ENCODE measurements at places on chromosomes 3 and 15.

GRCh38 chr3:22296601-22297000 is 545.6 kb upstream of the ZNF385D start:
- no peak for DNase-seq

GRCh38 chr15:96732704-96733103 is 402.2 kb downstream of the NR2F2 start:
- no peak for DNase-seq

DNA sequence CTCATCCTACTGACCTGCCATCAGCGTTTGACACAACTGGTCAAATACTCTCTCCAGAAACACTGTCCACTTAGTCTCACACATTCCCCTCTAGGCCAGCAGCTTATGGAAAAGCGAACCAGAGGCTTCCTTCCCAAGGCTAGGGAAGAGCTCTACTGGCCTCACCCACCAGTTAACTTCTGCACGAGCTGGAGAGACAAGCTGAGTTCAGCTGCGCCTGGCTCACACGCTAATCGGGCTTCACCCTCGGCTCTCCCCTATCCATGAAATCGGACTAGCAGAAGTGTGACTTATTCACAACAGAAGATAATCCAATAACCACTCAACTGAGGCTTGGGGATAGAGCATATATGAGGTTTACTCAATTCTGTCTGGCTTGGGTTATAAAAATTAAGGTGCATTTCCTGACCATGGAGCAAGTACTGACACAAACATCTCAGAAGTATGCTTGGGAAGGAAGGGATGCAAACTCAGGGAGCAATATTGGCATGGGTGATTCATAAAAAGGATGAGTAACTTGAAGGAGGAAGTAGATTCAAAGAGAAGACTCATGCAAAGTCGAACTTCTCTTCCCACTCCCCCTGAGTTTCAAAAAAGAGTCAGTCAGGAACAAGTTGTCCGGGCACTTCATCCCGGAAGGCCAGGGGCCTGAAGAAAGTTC is 73.1 kb downstream of the XXYLT1 start:
- DNase-seq: no peak

GRCh38 chr15:93072411-93073394 is 16.3 kb downstream of the RGMA start:
- peak; percentile 56 for DNase-seq

GRCh38 chr15:69314131-69314530 is 15.4 kb downstream of the PAQR5 start:
- no peak for DNase-seq

DNA sequence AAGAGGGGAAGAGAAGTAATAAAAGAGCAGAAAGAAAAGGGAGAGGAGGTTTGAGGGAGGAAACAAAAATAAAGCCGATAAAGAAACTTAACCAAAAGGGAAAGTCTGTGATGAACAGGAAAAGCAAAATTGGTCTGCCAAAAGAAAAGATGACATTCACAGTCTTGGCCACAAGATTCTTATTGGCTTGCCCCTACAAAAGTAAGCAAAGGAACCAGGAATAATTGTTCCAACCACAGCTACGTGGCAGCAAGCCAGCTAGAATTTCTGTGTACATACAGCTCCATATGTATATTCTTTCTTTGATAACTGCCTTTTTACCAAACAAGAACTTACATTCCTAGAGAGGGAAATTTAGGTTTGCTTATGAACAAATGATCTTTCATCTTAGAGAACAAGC is 79.6 kb downstream of the MLH1 start:
- no peak for DNase-seq

DNA sequence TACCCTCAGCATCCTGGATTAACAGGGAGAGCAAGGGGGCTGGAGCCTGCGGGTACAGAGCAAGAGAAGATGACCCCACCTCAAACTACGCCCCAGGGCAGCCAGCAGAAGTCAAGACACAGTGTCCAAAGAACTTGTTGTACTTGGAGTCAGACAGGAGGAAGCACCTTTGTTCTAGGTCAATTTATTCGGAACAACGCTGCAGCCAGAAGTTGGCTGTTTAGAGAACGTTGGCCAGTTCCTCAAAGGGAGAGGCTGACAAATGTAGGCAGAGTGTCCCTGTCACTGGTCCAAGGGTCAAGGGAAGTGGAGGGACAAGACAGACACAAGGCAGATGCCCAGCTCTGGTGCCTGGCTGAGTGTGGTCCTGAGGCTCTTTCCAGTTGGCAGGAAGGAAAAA is 32.1 kb upstream of the PIAS1 start:
- DNase-seq: no peak

GRCh38 chr3:9653565-9654248 is 4.4 kb downstream of the MTMR14 start:
- no peak for DNase-seq

DNA sequence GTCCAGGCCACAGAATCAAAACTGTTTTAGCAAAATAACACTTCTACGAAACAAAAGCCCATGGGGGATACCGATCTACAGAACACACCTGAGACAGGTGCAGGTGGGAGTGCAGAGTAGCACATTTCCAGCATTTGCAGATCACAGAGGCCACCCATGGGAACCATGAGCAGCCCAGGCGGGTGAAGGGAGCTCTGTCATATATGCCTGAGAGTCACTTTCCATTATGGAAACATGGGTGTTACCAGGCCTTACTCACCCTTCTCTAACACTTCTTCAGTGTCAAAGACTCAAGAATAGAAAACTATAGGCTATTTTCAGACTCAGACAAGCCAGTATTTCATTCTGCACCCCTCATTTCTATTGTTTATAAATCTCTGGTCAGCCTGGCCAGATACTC is 3.5 kb downstream of the PLA1A start:
- no peak for DNase-seq

DNA sequence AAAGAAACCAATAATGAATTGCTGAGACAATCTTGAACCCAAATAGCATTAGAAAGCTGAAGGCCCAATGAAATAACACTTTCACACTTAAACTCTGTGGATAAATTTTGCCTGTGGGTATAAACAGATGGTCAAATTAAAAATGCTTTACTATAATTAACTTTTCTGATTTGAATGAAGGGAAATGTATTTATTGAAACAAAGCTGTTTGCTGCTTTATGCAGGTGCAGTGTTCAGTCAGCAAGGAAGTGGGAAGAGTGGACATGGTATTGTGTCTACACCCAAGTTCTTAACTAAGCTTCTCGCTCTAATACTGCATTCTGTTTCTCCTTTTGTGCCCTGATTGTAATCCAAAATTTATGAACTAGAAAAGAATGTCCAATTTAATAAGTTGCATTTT is 31.8 kb downstream of the NME9 start:
- DNase-seq: no peak

DNA sequence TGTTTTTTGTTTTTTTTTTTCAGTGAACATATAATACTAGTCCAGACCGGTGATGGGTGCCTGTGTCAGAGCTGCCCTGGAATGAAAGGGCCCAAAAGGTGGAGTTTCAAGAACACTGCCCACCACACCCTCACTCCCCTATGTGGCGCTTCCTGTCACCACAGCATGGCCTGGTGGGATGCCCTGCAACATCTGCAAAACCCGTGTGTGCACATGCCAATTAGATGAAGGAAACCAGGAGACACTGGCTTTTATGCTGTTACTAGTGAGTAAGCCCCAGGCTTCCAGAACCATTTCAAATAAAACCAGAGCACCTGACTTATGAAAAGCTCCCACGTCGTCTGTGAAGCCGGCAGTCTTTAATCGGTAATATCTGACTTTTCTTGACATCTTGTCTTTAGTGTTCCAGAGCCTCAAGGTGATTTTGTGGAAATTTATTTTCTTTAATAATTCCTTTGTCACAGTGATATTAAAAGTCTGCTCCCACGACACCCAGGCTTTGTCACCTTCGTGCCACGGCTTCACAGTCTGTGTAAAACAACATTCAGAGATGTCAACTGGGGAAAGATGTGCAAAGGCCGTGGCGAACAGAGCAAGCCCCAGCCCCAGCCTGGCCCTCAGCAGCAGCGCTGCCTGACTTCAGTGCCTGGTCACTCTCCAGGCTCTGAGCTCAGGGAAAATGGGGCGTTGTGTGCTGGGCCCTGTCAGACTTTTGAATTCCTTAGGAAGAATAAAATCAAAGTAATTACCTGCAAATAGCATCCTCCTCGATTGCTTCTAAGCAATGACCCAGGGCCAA is 6.4 kb downstream of the CFAP92 start:
- no peak for DNase-seq

DNA sequence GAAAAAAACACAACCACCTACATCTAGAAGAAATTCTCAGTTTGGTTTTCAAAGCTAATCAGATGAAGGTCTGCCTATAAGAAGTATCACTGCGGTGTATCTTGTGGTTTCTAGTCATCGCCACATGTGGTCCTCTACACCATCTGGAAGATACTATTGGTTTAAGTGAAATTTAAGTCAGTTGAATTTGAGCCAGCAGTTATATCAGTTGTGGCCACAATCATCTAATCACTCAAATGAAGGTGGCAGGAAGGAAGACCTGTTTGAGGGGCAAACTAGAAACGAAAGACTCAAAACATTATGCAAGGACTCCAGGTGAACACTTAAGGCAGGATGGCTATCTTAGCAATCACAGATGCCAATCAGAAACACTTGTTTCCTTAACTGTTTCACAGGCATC is 48.7 kb downstream of the ETV5 start:
- no peak for DNase-seq

GRCh38 chr15:69272139-69272538 is 26.6 kb upstream of the PAQR5 start:
- no peak for DNase-seq

DNA sequence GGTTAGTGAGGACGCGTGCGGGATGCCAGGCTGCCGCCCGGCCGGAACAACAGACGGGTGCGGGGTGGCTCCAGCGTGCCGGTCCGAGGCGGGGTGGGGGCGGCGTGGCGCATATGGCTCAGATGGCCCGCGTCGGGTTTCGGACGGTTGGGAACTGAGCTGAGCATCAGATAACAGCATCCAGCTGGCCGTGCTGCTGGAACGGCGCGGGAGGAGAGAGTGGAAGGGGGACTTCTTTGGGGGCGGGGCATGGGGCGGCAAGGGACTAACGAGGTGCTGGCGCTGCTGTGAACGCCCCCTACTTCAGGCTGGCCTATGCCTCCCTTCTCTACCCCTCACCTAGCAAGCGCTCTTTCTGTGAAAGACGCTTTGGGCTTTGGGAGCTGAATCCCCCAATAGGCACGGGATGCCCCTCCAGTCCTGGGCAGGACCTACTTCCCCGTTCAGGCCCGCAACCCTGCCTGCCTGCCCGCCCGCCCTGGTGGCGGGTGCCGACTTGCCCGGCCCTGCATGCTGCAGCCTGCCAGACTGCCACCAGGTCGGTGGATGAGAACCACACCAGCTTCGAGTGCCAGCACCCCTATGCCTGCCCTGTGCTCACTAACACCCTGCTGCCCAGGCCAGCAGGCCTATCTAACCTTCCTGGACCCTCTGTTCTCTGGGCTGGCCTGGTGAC is 542 bp downstream of the INKA1 start:
- DNase-seq: peak; percentile 13

DNA sequence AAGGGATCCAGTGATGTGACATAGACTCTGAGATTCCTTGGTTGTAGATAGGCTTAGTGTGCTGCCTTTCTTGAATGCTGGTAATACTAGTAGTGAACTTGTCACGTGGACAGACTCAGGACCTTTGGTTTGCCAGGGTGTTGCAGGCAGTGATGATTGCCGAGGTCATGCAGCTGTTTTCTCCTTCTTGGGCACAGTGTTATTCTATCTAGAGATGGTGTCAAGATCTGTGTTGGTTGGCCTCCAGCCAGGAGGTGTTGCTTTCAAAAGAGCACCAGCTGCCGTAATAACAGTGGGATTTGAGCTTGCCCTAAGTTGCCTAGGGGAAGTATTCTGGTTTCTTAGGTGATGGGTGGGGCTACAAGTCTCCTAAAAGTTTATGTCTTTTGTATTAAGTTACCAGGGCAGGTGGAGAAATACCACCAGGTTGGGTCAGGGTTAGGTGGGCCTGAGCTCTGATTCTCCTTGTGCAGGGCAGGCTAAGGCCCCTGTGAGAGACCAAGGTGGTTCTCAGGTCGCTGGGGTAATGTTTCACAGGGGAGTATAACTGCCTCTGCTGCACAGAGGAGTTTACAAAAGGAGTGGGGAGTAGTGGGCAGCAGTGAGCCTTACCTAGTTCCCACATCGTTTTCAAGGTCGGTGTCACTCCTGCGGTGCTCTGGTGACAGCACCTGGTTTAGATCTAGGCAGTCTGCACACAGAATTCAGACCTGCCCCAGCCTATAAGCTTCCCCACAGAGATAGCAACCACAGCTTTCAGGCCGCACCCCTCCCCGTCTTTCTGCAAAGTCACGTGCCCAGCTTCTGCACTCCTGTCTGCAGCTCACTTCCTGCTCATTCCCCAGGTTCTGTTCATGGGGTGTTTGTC is 350.3 kb downstream of the DOCK3 start:
- no peak for DNase-seq

GRCh38 chr3:89414270-89414669 is 306.8 kb downstream of the EPHA3 start:
- no peak for DNase-seq

GRCh38 chr15:82298032-82298431 is 35.4 kb downstream of the SAXO2 start:
- no peak for DNase-seq

DNA sequence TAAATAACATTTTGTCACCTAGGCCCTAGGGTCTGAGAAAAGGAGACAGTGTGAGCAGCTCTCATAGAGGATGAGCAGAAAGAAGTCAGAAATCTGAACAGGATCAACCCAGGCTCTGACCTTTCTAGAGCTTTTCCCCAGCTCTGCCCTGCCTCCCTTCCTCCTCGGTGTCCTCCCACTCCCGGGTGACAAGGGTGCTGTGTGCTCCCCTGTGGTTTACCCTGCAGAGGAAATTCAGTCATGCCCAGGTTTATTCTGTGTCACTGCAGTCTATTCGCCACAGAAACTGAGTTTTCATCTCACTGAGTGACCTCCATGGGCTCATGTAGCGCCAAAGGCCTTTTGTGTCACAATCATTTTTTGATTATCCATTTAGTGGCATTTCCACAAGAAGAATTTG is 76.6 kb downstream of the IL12A start:
- DNase-seq: no peak

DNA sequence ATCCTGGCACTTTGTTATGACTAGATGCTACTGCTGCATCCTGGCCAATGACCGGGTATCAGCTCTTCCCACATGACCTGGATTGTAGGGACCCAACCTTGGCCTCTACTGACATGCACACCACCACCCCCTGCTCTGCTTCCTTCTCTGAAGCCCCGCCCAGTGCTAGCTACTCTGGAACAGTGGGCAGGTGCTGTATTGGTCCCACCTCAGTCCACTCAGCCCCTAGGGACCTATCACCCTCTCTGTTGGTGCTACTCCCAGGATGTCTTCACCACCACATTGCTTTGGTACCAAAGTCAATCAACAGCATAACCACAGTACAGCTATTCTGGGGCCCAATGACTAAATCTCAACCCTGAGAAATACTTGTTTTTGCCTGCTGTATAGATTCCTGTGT is 170.2 kb upstream of the PRICKLE2 start:
- DNase-seq: no peak

DNA sequence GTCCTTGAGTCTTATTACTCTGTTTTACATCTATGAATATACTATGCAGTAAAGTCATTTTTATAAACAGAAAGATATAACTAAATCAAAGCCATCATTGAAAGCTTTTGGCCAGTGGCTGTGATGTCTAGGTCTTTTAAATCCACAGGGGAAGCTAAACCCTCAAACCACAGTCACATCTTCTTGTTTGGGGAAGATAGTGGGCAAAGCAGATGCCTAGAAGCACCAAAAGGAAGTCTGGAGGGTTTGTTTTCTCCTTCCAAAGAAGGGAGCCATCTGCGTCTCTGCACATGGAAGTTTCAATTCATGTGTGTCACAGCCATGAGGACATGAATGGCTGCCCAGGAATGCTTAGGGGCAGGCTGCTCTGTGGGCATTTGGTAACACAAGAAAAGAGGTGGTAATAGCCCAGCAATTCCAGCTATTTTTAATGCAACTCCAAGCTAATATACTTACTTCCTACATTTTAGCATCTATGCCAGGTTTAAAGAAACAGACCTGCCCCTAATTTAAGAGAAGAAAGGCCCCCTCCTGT is 322.2 kb downstream of the SLC9A9 start:
- no peak for DNase-seq

Measured in small intestine (tissue), 16 donors.